ENCODE measurements at places on chromosomes 1 and 21. TPM values are rescaled to one million over a fixed set of nuclear protein-coding genes. Genes with fewer than 3 reads are reported as not detected.

Gene PKN2
- total RNA-seq: 74.1 TPM

DNA sequence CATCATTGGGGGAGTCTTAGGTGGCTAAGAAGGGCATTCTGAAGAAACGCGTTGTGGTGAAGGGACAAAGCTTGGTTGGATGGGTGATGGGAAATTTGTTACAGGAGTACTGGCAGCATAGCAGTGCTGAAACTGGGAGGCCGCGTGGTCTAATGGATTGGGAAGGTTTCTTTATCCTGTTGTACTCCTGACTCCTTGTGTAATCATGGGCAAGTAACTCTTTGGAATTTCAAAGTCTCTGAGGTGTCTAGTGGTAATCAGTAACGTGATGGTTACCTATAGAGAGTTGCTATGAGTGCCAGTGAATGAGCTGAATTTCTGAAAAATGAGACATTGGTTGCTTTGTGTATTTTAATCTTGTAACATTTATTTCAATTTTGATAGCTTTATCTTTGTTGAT is 18.5 kb downstream of the DONSON start:
- DNase-seq: no peak

DNA sequence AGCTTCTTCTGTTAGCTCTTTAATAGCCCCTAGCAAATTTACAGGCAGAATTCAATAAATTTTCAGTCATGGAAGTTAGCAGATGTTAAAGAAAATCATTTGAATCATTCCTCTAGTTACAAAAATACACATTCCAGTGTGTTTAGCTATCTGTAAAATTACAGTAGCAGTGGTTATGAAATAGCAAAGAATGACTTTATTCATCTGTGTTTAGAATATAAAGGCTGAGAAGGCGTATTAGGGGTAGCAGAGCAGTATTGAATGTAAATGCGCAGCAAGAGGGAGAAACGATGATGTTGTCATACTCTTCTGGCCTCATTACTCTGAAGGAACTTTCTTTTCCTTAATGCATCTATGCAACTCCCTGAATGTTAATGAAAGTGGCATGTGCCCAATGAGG is 106.2 kb upstream of the CYYR1 start:
- no peak for DNase-seq

DNA sequence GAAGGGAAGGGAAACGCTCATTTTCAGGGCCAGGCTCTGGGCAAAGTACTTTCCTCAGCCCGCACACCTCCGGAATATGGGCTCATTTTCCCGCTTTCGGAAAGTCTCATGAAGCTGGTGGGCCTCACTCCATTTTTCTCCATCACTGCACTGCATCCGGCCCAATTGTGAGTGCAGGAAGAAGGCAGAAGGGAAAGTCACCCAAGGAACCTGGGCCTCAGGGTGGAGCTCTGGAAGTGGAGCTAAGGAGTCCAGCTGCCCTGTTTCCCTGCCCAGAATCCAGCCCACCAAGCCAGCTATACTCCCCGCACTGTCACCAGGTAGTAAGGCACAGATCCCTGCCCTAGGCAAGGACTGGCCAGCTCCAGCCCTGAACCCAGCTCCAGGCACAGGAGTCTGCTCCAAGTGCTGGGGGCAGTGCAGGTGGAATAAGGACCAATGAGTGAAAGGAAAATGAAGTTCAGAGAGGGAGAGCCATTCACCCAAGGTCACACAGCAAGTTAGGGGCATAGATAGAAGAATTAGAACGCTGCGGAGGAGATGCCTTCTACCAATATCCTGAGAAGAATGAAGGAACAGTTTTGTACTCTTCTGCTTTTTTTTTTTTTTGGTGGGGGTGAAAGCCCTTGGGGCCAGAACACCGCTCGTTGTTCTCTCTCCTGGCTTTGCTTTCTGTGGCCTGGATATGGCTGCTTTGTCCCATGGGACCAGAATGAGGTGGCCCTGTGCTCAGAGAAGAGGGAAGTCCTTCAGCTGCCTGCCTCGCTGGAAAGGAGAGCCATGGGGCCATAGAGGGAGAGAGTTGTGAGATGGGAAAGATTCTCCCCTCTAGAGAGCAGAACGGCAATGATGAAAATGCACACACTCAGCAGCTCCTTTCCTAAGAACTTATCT is 10.0 kb downstream of the LRP8 start:
- DNase-seq: no peak

Gene COPA
- 118 TPM for total RNA-seq

Gene SLC9C2
- total RNA-seq: not detected

Gene NTRK1
- 0.21 TPM for total RNA-seq

Gene LCE1C
- not detected for total RNA-seq

GRCh38 chr1:163981500-163982030 is 577.4 kb upstream of the PBX1 start:
- DNase-seq: no peak

GRCh38 chr1:213221209-213221608 is 170.2 kb downstream of the RPS6KC1 start:
- no peak for DNase-seq

Gene AMY1B
- total RNA-seq: not detected

GRCh38 chr1:213273546-213273945 is 222.5 kb downstream of the RPS6KC1 start:
- DNase-seq: no peak

Gene FMO3
- not detected for total RNA-seq

DNA sequence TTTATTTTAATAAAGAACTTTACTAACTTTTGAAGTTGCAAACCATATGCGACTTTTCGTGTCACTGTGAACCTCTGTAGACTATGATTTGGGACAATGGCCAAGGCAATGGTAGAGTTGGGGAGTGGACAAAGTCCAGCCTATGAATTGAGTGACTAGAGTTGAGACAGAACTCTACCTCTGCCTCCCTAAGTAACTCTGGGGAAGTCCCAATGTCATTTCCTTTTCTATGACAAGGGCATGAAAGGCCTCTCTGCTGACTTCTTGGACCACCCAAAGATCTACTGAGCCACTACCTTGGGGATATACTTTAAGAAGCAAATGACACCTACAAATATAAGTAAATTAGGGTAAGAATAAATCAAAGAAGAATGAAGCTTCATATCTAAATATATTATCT is 19.3 kb downstream of the BEND5 start:
- no peak for DNase-seq

DNA sequence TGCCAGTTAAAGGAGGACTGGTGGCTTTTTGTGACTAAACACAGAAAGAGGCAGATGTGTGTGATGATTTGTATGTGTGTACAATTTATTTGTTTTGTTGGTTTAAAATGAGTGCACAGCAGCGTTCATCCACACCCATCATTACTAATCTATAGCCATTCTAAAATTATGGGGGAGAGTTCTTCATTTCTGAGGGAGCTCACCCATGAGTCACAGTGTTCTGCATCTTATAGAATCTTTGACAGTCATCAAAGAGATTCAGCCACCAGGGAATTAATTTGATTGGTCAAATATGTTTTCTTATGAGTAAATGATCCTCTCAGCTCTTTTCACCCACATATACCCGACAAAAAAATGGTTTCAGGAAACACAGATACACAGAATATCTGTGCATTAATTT is 147.9 kb downstream of the GREM2 start:
- DNase-seq: no peak

DNA sequence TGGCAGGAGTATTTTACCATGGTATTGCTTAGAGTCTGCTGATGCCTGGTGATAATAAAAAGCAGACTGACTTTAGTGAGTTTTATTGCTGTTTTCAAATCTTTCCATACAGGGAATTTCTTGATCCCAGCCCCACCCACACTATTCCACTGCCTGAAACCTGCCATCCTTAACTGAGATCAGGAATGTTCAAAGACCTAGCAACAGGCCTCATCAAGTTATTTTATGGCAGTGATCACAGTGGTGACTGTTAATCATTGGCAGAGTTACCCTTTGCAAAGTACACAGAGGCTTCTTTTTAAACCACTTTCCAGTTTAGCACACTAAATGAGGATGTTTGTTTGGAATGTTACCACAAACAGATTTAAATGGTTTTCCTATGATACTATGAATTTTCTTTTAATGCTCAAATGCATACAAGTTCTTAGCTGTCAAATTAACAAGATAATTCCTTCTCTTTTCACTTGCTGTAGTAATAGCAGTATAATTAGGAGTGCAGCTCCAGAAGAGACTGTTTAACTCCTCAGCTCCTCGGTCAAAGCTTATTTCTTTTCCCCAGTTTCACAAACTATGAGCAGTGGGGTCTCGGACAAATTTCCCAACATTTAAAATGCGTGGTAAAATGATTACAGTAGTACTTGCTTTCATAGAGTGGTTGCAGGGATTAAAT is 69.9 kb upstream of the USP25 start:
- DNase-seq: no peak

DNA sequence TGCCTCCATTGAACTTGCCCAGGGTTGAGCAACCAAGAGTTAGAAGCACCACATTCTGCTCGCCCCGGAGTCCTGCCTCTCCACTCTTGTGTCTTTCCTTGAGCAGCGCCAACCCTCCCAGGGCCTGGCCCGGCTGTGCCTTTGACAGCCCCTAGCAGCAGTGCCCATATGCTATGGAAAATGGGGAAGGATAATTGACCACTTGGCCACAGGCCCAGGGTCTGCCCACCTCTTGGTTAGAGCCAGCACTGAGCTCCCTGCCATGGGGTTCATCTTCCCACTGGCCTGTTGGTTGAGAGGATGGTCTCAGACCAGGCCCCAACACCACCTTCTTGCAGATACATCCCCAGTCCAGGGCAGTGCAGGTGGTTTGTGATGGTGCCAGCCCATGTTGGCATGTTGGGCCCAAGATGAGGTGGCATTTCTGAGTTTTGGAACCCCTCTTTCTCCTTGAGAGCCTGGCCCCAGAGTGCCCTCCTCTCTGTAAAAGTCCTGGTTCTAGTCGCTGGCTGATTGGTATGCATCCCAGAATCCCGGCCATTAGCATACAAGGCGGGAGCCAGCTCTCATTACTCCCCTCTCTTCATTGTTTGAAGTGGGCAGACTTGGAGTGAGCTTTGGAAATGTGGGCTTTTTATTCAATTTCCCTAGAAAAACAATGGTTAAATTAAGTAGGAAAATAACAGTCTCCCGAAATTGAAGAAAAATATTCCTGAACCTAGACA is 7.6 kb downstream of the ARHGEF10L start:
- no peak for DNase-seq

GRCh38 chr1:239731082-239731748 is 344.8 kb downstream of the CHRM3 start:
- DNase-seq: no peak

GRCh38 chr1:32223683-32224082 is 1.5 kb downstream of the EIF3I start:
- no peak for DNase-seq

GRCh38 chr1:219967361-219967760 is 39.0 kb upstream of the SLC30A10 start:
- no peak for DNase-seq

- no peak for DNase-seq
Observed at GRCh38 chr1:159000625-159001024, 9.1 kb upstream of the IFI16 start.

DNA sequence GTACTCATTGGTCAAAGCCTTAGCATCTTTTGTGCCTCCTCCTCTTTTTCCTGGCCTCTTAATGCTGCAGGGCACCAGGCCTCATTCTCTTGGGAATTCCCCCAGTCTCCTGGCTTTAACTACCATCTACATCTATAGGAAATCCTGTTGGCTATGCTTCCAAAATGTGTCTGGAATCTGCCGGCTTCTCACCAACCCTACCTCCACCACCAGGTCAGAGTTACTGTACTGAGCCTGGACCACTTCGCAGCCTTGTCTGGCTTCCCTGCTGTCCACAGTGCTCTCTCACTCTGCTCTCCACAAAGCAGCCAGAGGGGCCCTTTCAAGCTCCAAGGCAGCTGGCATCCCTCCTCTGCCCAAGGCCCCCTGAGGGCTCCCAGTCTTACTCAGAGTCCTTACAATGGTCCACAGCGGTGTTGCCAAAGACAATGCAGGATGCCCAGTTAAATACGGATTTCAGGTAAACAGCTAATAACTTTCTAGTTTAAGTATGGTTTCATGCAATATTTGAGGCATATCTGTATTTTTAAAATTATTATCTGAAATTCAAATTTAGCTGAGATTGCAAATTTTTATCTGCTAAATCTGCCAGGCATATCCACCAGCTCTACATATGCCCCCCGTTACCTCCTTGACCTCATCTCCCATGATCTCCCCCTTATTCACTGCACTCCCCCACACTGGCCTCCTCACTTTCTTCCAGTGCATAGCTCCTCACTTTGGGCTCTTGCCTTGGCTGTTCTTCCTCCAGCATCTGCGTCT is 34.5 kb upstream of the FAM163A start:
- no peak for DNase-seq

Gene SPATA45
- total RNA-seq: not detected

Gene NGF
- not detected for total RNA-seq

DNA sequence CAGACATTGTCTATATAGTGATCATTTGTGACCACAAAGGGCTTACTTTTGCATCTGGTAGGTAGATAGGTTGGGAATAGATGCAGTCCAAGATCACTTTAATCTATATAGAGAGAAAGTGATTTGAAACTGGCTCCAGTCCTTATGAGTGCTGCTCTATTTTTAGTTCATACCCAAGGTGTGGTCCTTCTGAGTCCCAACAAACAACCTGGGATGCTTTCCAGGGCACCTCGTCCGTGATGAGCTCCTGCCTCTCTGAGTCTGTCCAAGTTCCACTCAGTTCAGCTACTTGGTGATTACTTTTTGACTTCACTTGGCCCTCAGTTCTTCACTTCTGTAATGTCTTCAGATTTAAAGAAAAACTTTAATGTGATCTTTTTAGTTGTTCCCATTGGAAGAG is 20.2 kb downstream of the DIP2A start:
- DNase-seq: no peak

Gene COL8A2
- total RNA-seq: 1.2 TPM

GRCh38 chr1:219837274-219837993 is 90.9 kb downstream of the SLC30A10 start:
- DNase-seq: peak; percentile 30

- no peak for DNase-seq
Observed at GRCh38 chr1:213602796-213603486, 384.8 kb upstream of the PROX1 start.

Gene RGL1
- total RNA-seq: 0.92 TPM

DNA sequence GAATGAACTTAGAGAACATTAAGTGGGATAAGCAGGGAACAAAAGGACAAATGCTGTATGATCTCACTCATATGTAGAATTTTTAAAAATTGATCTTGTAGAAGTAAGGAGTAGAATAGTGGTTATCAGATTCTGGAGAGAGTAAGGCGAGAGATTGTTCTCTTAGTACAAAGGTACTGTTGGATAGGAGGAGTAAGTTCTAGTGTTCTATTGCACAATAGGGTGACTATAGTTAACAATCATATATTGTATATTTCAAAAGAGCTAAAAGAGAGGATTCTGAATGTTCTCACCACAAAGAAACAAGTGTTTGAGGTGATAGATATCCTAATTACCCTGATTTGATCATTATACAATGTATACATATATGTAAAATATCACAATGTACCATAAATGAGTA is 735.9 kb downstream of the NCAM2 start:
- DNase-seq: no peak

DNA sequence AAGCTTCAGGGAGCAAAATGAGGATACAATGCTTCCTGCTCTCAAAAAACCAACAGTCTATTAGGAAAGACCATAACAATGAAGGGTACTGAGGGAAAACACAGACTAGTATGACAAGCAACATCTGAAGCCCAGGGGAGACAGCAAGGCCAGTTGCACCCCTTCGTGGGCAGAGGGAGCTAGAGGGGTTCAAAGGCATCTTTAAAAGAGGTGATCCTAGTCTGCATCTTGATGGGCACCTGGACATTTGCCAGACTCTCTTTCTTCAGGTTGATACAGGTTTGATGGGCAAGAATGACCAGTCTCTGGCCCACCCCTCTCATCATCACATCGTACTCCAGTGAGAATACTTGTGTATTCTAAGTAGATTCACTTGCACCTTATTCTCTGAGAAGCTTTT is 177.7 kb downstream of the VAV3 start:
- no peak for DNase-seq

GRCh38 chr1:67314696-67315095 is 7.0 kb downstream of the IL12RB2 start:
- DNase-seq: no peak

All from Panc1 (cell line).